ENCODE measurements at places on chromosomes 4 and X.

DNA sequence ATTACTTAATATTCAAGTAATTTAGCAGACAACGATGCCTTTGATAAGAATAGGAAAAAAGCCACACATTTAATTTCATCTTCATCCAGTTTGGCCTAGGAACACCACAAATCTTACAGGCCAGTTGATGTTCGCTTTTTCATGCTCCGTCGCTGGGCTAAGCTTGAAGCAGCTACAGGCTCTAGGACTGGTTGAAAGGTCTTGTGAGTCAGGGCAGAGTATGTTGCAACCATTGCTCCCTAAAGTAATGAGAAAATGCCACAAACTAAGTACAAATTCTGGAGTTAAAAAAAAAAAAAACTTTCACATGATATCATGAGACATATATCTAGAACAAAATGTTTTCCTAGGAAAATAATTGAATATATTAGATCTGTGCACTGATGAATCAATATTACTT lies 123.8 kb downstream of the RPS6KA6 start:
- no peak for DNase-seq
- no peaks in the 10 kb centered on the region for H3K27me3 ChIP-seq
- no peaks in the 10 kb centered on the region for H3K4me1 ChIP-seq
- H3K36me3 ChIP-seq: no peaks in the 10 kb centered on the region
- H3K27ac ChIP-seq: no peak overlapping the region

GRCh38 chr4:168200685-168201084 lies 108.3 kb downstream of the ANXA10 start:
- H3K27me3 ChIP-seq: no peaks in the 10 kb centered on the region
- H3K4me3 ChIP-seq: no peak overlapping the region
- no peak overlapping the region for H3K27ac ChIP-seq
- H3K4me1 ChIP-seq: no peaks in the 10 kb centered on the region
- no peaks in the 10 kb centered on the region for H3K36me3 ChIP-seq
- DNase-seq: no peak

DNA sequence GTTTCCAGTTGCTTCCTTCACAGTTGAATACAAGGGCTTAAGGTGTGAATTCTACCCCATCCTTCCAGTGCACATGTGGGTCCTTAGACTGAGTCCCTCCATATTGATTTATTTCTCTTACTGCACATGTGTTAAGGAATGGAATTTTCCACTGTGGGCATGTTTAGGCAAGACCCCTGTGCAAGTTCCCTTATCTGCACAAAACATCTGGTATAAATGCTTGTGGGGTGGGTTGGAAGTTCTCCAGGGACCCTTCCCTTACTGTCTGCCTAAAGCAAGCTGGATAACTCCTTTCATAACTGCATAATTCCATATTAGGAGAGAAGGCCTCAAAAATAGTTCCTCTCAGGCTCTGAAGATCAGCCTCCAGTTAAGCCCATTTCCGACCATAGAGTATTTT lies 570.9 kb downstream of the ADGRL3 start:
- no peak for DNase-seq
- no peaks in the 10 kb centered on the region for H3K27me3 ChIP-seq
- H3K4me3 ChIP-seq: no peak overlapping the region
- no peaks in the 10 kb centered on the region for H3K36me3 ChIP-seq
- no peak overlapping the region for H3K27ac ChIP-seq

- H3K4me1 ChIP-seq: no peaks in the 10 kb centered on the region
- no peaks in the 10 kb centered on the region for H3K27me3 ChIP-seq
- no peak for DNase-seq
- H3K4me3 ChIP-seq: no peak overlapping the region
Observed at GRCh38 chrX:136847874-136848273, 32.7 kb downstream of the RBMX start.

GRCh38 chr4:61275241-61275640 lies 75.1 kb downstream of the ADGRL3 start:
- H3K27me3 ChIP-seq: no peaks in the 10 kb centered on the region
- H3K36me3 ChIP-seq: no peaks in the 10 kb centered on the region
- no peak overlapping the region for H3K27ac ChIP-seq
- no peak for DNase-seq
- H3K4me3 ChIP-seq: no peak overlapping the region

DNA sequence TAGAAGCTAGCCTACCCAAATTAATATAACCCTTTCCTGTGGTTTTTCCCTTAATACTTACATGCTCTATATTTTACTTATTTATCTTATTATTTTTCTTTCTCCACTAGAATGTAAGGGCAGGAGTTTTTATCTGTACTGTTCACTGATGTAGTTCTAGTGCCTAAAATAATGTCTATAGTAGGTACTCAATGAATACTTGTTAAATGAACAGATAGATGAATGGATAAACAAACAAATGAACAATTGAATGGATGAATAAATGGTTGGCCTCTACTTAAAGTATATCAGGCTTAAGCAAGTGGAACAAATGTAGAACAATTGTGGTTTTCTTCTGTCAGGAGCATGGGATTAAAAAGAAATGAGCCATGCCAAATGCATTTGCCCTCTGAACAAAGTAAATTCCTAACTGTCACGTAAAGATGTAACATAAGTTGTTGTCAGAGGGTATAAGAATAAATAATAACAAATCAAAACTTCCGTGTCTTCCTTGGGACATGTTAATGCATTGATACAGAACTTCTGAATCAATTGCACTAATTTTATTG lies 54.1 kb downstream of the SYTL5 start:
- no peaks in the 10 kb centered on the region for H3K4me1 ChIP-seq
- no peak for DNase-seq
- H3K27me3 ChIP-seq: no peaks in the 10 kb centered on the region
- no peaks in the 10 kb centered on the region for H3K36me3 ChIP-seq
- H3K27ac ChIP-seq: no peak overlapping the region
- H3K4me3 ChIP-seq: no peak overlapping the region

- no peaks in the 10 kb centered on the region for H3K36me3 ChIP-seq
- no peak for DNase-seq
- H3K4me1 ChIP-seq: no peaks in the 10 kb centered on the region
- H3K27me3 ChIP-seq: no peaks in the 10 kb centered on the region
Observed at GRCh38 chrX:137363559-137363958, 202.4 kb upstream of the ZIC3 start.

DNA sequence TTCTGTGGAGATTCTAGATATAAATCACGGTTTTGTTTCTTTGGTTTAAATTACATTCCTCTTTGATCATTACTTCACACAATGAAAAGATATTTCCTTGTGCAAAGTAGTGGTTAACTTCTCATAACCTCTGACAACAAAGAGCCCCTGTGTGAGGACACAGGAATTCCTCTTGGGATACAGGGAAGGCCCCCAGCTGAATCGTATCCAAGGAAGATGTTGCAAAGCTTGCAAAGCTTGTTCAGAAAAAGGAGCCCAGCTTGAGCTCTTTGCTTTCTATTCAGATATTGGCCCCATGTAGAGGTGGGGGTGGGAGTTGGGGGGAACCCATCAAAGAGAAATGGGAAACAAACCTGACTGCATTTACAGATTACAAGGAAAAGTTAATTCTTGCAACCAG lies 145.7 kb downstream of the RELL1 start:
- H3K36me3 ChIP-seq: no peaks in the 10 kb centered on the region
- no peaks in the 10 kb centered on the region for H3K4me1 ChIP-seq
- no peak overlapping the region for H3K4me3 ChIP-seq

DNA sequence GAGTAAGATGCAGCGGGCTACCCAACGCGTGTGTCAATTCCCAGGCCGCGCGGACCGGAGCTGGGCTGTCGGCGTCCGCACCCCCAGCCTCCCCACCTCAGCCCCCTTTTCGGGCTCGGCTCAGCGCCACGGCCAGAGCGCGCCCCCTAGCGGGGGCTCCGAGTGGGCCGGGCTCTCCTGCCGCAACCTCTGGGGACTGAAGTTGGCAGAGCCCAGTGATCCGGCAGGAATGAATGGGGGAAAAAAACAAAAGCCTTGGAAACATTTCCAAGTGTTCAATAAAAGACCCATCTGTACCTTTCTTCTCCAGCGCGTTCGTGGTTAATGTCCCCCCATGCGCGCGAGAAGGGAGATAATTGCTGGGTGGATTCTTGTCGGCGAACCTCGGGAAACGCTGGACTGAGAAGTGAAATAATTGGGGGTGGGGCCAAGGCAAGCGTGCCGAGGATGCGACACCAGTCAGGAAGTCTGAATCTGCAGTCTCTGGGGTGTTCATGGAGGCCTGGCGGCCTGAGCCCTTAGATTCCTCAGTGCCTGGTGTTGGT lies 5.2 kb upstream of the ARX start:
- no peaks in the 10 kb centered on the region for H3K27me3 ChIP-seq
- H3K4me3 ChIP-seq: no peak overlapping the region
- no peak for DNase-seq

DNA sequence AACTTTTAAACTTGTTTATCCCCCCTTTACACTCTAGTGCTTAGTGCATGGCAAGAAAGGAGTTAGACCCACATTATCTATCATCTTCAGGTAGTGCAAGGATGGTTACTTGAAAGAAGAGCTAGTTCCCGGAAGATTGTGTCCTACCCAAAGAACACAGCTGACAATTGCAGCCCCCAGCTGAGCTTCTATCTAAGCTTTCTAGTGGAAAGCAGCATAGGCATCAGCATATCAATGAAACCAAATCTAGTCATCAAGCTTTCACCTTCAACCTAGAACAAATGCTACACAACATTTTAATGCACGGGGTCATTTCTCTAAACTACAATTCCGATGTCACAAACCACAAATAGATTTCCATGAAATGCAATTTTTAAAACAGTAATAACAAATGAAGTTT lies 88.9 kb upstream of the TFDP3 start:
- no peak overlapping the region for H3K4me3 ChIP-seq
- no peaks in the 10 kb centered on the region for H3K4me1 ChIP-seq
- no peaks in the 10 kb centered on the region for H3K27me3 ChIP-seq
- no peaks in the 10 kb centered on the region for H3K36me3 ChIP-seq
- DNase-seq: no peak

GRCh38 chrX:119266364-119266995 lies 30.4 kb downstream of the PGRMC1 start:
- H3K4me3 ChIP-seq: no peak overlapping the region
- no peak overlapping the region for H3K27ac ChIP-seq
- no peaks in the 10 kb centered on the region for H3K36me3 ChIP-seq
- no peaks in the 10 kb centered on the region for H3K27me3 ChIP-seq

DNA sequence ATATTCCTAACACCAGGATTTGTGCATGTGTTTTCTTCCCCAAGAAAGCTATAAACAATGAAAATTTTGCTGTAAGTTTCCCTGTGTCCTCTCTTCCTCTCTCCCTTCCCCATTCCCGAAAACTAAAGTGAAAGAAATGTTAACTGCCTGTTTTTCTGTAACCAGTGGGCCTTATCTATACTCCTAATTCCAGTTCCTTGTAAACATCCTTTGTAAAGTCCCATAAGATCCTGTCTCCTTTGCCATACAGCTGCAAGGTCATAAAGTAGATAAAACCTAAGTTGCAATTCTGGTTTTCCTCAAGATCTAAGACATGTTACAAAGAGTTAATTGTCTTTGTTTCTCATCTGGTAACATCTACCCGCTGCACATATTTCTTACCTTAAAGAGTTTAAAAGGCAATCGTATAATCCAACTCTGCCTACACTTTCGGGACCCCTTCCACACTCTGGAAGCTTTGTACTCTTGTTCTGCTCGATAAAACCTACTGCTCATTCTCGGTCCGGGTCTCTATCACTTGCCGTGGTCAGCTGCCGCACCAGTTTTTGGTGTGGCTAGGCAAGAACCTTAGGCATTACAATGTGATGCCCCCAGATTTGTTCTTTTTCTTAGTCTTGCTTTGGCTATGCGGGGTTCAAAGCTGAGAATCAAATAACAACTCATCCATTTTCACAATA lies 20.5 kb downstream of the UGT2B7 start:
- H3K27me3 ChIP-seq: no peaks in the 10 kb centered on the region
- H3K36me3 ChIP-seq: no peaks in the 10 kb centered on the region
- H3K4me1 ChIP-seq: no peaks in the 10 kb centered on the region

DNA sequence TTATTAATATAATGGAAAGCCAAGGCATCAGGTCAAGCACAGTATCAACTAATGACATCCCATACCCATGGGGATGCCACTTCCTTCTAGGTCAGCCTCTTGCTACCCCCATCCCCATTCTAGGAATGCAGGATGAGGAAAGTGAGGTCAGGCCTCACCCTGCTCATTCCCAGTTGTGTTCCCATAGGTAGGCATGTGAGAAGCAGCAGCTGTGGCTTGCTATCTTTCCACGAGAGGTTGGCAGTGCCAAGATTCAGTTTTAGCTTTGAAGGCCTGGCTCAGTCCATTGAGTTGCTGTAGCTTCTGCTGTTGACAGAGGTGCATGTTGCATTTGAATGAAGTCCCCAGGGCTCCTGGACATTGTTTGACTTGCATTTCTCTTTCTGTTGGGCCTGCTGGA lies 15.5 kb downstream of the LONRF3 start:
- DNase-seq: no peak
- H3K27ac ChIP-seq: no peak overlapping the region
- H3K27me3 ChIP-seq: no peaks in the 10 kb centered on the region

- H3K36me3 ChIP-seq: no peaks in the 10 kb centered on the region
- H3K4me1 ChIP-seq: no peaks in the 10 kb centered on the region
- no peak for DNase-seq
Observed at GRCh38 chr4:153757407-153757806, 2.4 kb downstream of the RNF175 start.

- no peak for DNase-seq
- H3K4me1 ChIP-seq: no peaks in the 10 kb centered on the region
- no peaks in the 10 kb centered on the region for H3K27me3 ChIP-seq
- H3K4me3 ChIP-seq: no peak overlapping the region
Observed at GRCh38 chr4:155514628-155515027, 137.9 kb upstream of the MAP9 start.

- no peak for DNase-seq
- no peaks in the 10 kb centered on the region for H3K27me3 ChIP-seq
- H3K4me3 ChIP-seq: no peak overlapping the region
- H3K27ac ChIP-seq: no peak overlapping the region
- H3K36me3 ChIP-seq: no peaks in the 10 kb centered on the region
- no peaks in the 10 kb centered on the region for H3K4me1 ChIP-seq
Observed at GRCh38 chr4:72467633-72468032, 101.4 kb downstream of the ADAMTS3 start.

DNA sequence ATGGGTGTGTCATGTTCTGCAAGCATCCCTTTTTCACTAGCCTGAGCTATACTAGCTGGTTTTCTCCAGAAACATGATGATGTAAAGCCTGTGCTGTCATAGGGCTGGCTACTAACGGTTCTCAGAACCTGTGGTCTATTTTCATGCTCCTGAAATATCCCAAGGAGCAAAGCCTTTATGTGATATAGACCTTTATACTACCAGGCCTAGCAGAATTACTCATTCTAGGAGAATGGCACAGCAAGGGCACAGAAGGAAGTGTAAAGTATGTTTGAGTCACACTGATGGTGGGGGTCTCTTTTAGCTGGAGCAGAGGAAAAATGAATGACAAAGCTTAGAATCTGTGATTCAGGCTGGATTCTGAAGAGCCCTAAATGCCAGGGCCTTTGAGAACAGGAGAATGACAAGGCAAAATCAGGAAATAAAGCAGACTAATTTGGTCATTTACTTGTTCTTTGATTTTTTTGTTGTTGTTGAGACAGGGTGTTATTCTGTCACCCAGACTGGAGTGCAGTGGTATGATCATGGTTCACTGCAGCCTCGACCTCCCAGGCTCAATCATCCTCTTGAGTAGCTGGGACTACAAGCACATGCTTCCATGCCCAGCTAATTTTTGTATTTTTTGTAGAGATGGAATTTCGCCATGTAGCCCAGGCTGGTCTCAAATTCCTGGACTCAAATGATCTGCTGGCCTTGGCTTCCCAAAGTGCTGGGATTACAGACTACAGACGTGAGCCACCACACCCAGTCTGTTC lies 11.8 kb downstream of the TCEAL1 start:
- no peak for DNase-seq
- no peaks in the 10 kb centered on the region for H3K36me3 ChIP-seq
- no peaks in the 10 kb centered on the region for H3K27me3 ChIP-seq
- no peak overlapping the region for H3K4me3 ChIP-seq
- no peak overlapping the region for H3K27ac ChIP-seq

- no peak overlapping the region for H3K4me3 ChIP-seq
- no peaks in the 10 kb centered on the region for H3K27me3 ChIP-seq
- H3K36me3 ChIP-seq: no peaks in the 10 kb centered on the region
- no peak overlapping the region for H3K27ac ChIP-seq
Observed at GRCh38 chr4:138405934-138406567, 163.9 kb upstream of the SLC7A11 start.

All from prostate gland (tissue), 2 donors.